ENCODE measurements at places on chromosomes 5 and 9.

DNA sequence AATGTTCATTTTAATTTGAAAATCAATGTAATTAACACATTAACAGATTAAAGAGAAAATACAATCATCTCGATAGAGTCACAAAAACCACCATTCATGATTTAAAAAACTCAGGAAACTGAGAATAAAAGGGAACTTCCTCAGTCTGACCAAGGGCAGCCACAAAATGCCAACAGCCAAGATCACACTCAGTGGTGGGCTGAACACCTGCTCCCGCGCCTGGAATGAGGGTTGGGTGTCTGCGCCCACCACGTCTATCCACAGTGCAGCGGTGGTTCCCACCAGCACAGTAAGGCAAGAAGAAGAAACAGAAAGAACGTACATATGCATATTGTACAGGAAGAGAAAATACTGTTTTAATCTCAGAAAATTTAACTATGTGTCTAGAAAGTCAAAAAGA, 11.7 kb upstream of the NSMF start:
- no peak for DNase-seq

DNA sequence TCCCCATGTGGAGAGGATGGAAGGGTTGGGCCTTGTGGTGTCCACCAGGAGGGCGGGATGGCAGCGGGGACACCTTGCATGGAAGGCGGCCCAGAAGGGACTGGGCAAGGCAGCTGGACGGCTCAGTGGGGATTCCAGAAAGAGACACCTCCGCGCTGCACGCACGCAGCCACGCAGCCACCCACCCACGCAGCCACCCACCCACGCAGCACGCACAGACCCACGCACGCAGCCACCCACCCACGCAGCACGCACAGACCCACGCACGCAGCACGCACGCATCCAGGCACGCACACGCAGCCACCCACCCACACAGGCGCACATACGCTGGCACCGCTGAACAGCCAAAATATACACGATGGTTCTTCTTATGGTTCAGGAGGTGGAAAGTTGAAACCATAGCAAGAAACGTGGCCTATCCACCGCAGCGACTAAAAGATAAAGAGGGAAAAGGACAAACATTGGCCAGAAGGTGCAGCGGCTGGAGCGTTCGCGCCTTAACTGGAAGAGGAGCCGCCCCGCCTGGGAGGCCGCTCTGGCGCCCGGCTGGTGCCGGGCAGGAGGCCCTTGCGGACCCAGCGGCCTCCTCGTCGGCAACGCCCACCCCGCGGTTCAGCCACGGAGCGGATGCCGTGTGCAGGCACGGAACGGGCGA, 22.2 kb upstream of the EXOC3 start:
- no peak for DNase-seq

DNA sequence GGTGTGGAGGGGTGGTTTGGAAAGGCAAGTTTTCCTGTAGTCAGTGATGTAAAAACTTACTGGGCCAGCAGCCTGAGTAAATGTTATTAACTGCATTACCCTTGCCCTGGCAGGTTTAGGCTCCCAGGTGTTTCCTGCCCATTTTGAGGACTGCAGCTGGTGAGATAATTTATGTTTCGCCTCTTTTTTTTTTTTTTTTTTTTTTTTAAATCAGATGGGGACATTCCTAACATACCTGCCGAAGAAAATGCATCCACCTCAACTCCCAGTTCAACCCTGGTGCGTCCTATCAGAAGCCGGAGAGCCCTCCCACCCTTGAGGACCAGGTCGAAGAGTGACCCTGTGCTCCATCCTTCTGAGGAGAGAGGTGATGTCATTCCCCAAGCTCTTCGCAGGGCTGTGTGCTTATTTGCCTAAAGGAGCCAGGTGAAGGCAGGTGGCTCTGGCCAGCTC, 60.6 kb downstream of the ENTREP1 start:
- DNase-seq, result no peak

DNA sequence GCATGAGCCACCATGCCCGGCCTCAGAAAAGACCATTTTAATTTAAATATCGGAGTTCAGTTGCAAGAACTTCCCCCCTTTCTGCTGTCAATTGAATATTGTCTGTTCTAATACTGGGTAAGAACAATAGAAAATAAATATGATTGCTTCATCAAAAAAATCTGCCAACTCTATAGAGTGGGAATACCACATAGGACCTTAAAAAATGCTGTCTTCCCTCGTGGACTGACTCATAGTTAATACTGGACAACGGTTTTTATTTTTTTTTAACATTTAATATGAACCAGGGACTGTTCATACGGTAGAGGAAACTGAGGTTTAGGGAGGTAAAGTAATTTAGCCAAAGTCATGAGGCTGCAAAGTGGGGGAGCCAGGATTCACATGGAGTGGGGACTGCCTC, 9.7 kb downstream of the ZNF462 start:
- DNase-seq, result no peak

DNA sequence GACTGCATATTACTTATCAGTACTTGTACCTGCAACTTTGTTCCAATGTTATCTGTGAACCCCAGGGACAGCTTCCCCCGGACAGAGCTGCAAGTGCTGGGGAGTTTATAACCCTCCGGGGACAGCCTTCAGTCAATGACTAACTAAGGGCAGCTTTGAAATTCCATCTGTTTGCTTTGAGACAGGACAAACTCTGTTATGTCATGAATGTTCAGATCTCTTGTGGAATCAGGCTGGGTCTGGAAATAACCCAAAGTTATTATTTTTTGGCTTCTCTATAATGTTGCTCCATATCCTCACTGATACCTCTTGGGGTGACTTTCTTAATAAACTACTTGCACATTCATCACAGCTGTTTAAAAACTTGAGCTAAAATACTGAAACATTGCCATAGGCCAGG, 617.5 kb upstream of the TLE4 start:
- DNase-seq, result no peak

- no peak for DNase-seq
These were observed 159.0 kb downstream of the NR2F1-AS1 start for GRCh38 chr5:93421987-93422401.

DNA sequence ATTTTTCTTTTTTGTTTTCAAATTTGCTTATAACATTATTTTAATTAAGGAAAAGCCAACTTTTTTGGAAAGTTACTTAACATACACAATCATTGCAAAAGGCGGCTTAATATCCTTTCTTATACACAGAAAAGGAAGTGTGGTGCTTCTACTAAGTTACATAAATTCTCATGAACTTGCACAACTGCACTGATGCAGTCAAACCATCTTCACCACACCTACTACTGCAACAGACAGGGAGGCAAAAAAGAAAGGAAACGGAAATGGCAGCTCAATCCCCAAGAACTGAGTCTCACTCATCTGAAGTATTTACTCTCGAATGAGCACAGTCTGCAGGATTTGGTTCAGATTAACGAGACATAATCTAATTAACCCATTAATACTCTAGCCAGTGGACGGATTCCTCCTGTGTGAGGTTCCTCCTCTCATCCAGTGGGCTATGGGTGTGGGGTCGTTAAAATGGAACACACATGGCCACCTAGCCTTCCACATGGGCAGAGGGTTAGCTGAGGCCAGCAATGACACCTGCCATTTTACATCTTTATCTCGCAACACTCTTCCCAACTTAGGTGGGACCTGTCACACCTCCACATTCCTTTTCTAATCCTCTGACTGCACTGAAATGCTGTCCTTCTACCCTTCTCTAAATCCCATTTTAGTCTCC, 30.0 kb downstream of the GOLM1 start:
- DNase-seq, result no peak

DNA sequence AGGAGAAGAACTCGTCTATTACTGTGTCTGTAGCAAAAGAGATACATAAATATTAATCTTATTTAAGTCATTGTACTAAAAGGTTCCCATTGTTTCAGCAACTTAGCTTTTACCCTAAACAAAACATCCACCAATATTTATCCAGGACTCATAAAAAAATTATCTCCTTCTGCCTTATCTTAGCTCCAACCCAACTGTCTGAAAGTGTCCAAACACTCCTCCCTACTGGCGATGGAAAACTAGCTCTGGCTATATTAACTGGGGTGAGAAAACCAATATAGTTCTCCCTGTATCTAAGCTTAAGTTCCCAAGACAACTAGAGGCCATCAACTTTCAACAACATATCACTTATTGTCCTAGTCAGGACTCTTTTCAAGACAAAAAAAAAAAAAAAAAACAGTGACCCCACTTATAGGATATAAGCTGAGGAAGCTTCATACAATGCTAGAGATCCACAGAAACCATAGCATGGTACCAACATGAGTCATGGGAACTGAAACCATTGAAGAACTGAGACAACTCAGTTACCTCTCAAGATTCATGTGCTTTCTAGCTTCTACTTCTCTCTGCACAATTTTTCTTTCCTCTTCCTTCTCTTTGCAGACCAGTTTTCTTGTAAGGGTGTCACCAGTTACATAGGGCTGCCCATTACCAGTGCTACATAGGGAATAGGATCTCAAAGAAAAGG, 150.7 kb upstream of the RASA1 start:
- DNase-seq, result no peak

- peak; percentile 73 for DNase-seq
These were observed at the start of gene NDUFS6 for GRCh38 chr5:1801222-1801966. TSS of gene NDUFS6 (plus strand) at chr5:1801407. CDS start at chr5:1801418, 11 bp downstream.

DNA sequence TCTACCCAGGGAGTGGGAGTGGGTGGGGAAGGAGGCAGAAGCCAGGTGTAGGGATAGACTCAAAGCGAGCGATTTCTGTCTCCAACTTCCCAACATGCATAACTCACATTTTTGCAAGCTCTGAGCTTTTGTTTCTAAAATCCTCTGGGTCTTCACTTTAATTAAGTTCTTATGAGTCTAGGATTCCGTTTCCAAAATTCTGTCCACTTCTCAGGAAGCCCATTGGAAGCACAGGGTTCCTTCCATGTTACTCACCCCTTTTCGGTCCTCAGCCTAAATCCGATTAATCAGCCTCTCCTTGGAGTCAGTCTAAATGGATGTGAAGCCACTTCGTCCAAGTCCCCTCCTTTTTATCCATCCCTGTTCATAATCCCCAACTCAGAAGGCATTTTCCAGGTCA, 1.4 kb downstream of the GPX3 start:
- DNase-seq, result no peak

- no peak for DNase-seq
These were observed 88.9 kb upstream of the CACNA1B start for GRCh38 chr9:137788561-137789294.

- no peak for DNase-seq
These were observed 66.5 kb downstream of the GALNT12 start for GRCh38 chr9:98873951-98874371.

DNA sequence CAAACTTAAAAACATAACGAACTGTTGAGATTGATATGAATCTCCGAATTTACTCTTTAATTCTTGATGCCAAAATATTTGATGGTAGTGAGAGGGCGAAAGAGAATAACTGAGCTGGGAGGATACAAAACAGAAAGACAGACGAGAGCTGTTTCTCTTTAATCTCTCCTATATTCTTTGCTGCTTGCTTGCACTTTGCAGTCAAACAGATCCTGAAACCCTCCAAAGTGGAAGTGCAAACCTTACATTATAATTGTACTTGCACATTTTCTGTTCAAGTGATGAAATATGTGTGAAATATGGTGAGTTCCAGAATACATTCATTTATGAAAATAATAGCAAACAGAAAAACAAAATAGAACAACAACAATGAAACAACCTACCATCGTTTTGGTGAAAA, 63.8 kb downstream of the PAM start:
- DNase-seq, result no peak

DNA sequence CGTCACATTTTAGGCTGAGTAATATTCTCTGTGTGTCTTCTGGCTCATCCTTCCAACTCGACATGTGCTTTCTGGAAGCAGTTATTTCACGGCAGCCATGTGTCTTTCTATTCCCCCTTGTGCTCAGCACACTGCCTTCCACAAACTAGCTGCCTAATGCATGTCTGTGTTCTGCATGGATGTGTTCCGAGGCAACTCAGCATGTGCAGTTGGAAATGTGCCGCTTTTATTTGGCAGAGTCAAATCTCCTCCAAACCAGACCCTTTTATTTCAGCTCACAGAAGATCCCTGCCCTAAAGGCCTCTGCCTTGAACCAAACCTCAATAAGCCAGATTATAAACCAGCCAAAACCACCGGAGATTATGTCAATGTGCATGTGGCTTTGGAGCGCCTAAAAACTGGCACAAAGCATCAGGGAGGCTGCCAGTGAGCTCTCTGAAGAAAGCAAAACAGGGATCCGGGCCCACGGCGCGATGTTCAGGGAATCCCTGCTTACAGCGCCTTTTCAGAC, 360.2 kb downstream of the DEPDC1B start:
- DNase-seq, result no peak

GRCh38 chr5:98243972-98244371, 529.5 kb upstream of the RGMB start:
- DNase-seq, result no peak

- no peak for DNase-seq
These were observed 5.5 kb upstream of the SET start for GRCh38 chr9:128683340-128684064.

DNA sequence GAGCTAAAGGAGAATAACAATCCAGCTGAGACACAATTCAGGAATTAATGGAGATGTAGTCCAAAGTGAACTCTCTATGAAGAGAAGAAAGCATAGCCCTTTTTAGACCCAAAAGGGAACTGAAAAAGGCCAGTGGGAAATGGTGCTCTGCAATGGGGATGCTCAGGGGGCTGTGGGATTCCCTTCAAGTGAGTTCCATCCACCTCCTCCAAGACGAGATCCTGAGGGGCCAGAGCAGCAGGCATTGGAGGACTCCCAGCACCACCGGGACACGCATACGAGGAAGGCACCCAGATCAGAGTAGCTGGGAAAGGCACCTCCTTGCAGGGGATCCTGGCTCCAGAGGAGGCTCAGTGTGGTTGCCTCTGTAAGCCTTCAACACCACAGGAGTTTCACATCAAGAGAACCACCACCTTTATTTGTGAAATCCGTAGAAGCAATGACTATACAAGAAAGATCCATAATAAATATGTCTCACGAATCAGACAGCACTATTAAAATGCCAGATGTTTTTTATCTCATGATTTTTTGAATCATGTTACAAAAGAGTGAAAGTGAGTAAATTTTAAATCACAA, 288.2 kb downstream of the MED10 start:
- no peak for DNase-seq

- DNase-seq, result no peak
These were observed 367.8 kb downstream of the IRX2 start for GRCh38 chr5:2383698-2384065.

GRCh38 chr5:52657247-52657645, 130.5 kb upstream of the ITGA1 start:
- no peak for DNase-seq

GRCh38 chr9:6014670-6015270, 654 bp downstream of the RANBP6 start:
- DNase-seq, result no peak

DNA sequence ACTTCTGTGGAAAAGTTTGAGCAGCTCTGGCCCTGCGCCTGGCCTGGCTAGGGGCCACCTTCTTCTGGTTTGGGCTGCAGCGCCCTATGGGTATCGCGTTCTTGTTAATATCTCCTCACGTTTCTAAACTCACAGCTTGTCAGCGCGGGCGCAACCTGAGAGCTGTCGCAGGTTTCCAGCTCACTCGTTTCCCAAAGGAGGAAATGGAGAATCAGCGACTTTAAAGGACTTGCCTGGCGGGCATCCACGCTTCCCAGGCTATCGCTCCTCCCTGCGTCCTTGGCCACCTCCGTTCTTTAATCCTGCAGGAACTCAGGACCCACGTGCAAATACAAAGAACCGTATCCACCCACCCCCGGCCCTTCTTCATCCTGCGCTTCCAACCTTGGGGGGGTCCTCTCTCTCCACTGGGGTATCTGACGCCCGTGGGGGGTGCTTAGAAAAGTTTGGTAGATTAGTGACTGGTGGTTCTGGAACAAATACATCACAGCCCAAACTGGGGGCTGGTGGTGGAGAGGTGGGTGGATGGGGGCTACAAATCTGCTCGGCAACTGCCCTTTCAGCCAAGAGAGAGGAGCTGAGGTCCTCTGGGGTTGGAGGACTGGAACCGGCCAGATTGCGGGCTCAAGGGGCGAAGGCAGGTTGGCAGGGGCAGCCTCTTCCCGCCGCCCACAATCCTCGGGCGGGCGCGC, 578 bp upstream of the PSAT1 start:
- no peak for DNase-seq
